Effector memory CD4-positive, alpha-beta T cell (primary cell): ENCODE measurements at places on chromosomes 4 and X.

DNA sequence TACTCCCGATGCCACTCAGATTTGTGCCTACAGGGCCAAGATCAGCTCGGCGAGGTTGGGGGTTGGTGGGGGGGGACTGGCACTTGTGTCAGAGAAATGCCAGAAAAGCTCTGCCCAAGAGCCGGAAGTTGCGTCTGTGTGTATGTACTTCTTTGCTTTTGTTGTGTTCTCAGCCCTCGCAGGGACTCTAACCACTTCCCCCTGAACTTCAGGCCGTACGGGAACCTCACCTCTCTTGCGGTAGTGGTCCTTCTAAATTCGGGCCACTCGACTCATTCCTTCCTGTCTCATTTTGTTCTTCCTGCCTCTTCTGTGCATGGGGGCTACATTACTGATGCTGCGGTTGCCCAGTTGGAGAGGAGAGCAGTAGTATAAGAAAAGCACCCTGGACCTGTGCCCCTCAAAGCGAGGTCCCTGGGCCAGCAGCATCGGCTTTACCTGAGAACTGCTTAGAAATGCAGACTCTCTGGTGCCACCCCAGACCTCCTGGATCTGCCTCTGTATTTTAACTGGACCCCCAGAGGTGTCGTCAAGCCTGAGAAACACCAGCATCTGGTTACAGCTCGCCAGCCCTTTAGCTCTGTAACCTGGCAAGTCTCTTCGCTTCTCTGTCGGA is 146.3 kb upstream of the RPS6KA3 start:
- DNase-seq: peak; percentile 21

- DNase-seq: no peak
Observed at GRCh38 chr4:84582988-84583875, at the start of gene CDS1. Gene CDS1 (plus strand): TSS chr4:84583127. CDS start chr4:84583402, 275 bp downstream.

- DNase-seq: no peak
Observed at GRCh38 chr4:173713026-173713425, 183.0 kb upstream of the HAND2 start.

GRCh38 chr4:10096201-10096977 is 20.2 kb downstream of the WDR1 start:
- peak; percentile 52 for DNase-seq

DNA sequence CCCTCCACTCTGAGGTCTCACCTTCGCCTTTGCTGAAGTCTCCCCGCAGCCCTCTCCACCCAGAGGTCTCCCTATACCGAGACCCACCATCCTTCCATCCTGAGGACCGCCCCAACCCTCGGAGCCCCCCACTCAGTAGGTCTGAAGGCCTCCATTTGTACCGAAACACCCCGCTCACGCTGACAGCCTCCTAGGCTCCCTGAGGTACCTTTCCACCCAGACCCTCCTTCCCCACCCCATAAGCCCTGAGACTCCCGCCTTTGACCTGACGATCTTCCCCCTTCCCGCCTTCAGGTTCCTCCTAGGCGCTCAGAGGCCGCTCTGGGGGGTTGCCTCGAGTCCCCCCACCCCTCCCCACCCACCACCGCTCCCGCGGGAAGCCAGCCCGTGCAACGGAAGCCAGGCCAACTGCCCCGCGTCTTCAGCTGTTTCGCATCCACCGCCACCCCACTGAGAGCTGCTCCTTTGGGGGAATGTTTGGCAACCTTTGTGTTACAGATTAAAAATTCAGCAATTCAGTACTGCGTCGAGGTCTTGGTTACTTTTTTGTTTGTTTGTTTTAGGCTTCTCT is 5.0 kb downstream of the SOD3 start:
- DNase-seq: no peak

GRCh38 chrX:106811131-106811910 is 8.8 kb downstream of the TBC1D8B start:
- no peak for DNase-seq

DNA sequence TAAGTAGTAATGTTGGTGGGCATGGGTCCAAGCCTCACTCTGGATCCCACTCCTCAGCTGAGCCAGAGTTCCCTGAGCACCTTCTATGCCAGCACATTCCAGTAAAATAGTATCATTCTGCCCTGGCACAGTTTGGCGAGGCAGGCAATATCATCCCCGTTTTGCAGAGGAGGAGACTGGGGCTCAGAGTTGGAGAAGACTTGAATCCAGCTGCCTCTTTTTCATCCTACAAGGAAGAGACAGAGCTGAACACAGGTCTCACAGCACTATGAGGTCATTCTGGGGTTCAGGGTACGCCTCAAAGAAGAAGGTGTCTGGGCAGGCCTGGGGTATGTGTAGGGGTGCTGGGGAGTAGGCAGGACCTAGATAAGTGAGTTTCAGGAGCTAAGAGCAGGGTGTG is 103.9 kb upstream of the STX18 start:
- DNase-seq: no peak

DNA sequence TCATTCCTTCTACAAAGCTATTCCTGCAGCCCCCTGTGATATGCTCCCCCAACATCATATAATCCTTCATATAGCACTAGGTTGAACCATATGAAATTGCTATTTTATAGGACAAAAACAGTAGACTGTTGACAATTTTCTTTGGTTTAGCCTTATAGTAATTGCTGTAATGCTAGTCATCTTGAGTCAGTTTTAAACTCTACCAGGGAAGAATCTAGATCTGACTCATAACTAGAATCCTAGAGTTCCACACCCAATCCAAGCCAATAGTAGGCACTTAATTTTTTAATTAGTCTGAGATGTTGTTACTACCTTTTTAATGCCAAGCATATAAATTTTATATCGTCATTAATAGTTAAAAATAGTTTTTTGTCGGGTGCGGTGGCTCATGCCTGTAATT is 136.8 kb downstream of the CHRNA9 start:
- no peak for DNase-seq

GRCh38 chrX:12548746-12549145 is 242.5 kb upstream of the PRPS2 start:
- DNase-seq: no peak

DNA sequence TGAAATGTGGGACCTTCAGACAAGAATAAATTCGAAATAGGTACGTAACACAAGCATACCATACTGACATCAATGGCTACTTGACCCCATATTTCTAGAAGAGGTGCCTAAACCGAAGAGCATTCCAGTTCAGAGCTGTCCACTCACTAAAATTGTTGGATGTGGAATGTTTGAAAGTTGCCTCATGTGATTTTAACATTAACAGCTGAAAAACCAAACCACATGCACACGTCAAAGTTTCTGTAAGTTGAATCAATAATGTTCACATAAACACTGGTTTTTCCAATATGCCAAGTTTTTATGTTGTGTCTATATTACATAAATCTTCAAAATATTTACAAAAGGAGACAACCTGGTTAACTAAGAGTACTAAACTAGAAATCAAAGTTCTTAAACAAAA is 3.5 kb downstream of the UBE2D3 start:
- DNase-seq: no peak

- peak; percentile 58 for DNase-seq
Observed at GRCh38 chr4:101346351-101347266, 717 bp downstream of the PPP3CA start.

DNA sequence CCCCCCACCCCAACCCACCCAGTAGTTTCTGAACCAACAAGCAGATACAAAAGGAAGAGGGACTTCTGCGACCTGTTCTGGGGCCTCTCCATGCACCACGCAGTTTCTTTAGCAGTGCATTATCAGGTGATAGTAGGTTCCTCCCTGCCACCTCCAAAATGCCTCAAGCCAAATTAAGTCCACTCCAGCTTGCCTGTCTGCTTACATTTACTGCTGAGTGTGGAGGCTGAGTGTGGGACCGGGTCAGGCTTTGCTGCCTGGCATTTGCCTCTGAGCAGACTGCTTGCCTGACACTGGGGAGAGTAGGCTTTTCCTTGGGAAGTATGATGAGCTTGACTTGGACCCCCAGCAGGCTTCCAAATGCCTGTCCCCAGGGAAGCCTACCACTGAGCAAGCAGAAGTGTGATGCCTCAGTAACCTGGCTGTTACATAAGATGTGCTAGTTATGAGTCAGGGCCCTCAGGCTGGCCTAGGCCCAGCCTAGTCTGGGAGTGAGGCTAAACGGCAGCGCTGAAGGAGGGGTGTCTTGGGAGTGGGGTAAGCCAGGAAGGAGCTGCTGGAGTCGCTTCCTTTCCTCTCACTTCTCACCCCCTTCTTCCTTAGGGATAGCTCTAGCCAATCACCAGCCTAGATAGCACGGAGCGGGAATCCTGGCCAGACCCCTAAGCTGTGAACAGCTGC is 9.0 kb downstream of the TSC22D3 start:
- DNase-seq: no peak

- no peak for DNase-seq
Observed at GRCh38 chrX:21885568-21885967, 29.8 kb downstream of the YY2 start.

DNA sequence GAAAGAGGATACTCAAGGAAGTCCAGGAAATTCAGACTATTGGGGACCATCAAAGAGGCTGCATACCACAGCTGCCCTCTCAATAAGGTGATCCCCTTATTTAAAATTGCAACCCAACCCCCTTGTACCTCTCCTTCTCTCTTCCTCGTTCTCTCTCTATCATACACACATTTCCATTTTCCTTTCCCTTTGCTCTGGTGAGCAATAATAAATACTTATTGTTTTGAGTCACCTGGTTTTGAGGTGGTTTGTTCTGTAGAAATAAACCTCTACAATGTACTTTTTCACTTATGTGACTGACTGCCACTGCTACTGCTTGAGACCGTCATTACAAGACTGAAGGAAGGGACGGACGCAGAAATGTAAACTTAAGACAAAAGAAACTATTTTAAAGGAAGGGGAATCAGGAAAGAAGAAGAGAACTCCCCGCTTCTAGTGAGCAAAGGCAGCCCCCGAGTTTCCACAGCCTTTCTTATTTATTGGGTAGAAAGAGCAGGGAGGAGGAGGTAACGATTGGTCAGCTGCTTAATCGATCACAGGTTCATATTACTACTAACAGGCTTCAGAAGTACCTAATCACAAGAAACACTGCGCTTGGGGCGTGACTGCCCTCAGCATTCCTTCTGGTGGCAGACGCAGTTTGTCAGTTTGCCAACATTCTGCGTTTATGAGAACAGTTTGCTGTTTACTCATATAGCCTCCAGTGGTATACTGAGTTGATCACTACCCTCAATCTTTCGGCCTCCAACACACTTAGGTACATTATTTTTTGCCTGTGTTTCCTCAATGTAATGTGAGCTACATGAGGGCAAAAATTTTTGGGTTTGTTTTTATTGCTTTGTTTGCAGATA is 16.9 kb upstream of the TMEM165 start:
- DNase-seq: no peak

DNA sequence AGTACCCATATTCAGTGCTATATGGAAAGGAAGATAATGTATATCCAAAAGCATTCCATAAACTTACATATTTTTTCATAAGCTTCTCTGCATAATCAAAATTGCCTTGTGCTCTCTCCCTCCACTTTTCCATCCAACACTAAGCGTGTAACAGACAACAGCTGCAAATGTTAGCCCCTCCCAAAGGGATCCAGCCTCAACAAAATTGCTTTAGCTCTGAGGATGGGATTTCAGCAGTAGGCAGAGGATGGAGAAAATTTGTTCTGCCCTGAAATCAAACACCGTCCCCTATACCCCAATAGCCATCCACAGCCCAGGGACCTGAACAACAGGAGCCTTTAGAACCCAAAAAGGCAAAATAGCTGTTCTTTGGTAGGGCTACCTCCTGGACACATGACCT is 28.8 kb upstream of the FGF13 start:
- DNase-seq: no peak
